Stimulated activated CD4-positive, alpha-beta T cell treated with anti-CD3 and anti-CD28 coated beads, Interleukin-1b, Interleukin-23, amount 100 ng/mL, for 24 hours (primary cell): ENCODE measurements at places on chromosomes 3 and 15.
A peak's percentile ranks its signal among the peaks of the same experiment; 100 is the strongest.

GRCh38 chr3:37673401-37673800 is 188.3 kb upstream of the CTDSPL start:
- DNase-seq: no peak

- DNase-seq: no peak
Measured at GRCh38 chr3:98540346-98540745, 8.6 kb downstream of the GPR15 start.

DNA sequence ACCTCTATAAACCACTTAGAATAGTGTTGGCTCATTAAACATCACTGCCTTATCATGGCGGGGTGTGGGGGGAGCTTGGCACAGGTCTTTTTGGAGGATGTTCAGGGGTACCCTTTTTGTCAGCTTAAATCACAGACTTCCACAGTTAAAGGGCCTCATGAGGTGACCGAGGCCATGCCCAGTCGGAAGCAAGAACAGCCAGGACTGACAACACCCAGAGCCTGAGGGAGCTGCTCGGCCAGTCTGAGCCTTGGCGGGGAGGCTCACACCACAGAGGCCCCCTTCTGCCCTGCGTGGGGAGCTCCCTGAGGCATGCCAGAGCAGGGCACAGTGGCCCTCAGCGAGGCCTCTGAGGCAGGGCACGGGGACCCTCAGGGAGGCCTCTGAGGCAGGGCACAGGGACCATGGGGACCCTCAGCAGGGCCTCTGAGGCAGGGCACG is 49.5 kb downstream of the UMPS start:
- DNase-seq: no peak

DNA sequence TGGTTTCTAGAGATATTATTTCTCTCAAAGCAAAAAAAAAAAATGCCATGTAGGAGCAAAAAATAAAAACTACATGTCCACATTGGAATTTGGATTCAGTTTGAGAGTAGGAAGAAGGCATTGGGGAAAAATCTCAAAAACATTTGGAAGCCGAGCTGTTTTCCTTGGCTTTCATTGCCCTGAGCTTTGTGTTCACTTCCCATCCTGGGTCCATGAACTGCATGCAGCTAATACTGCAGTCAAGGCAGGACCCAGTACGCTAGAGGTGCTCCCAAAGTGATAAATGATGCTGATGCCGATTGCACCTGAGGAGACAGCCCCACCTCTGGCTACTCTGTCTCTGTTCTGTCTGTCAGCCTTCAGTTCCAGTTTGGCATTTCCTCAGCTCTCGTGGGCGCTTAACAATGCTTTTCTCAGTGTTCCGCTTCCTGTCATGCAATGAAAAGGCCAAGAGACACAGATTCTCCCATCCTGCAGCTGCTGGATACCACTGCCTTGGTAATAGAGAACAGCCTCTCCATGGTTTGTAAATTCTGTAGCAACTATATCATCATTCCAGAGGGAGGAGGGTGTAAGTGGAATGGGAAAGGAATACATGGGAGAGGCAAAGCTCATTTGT is 181.8 kb downstream of the RYR3 start:
- no peak for DNase-seq

- DNase-seq: no peak
Measured at GRCh38 chr15:78170848-78171773, 21.9 kb downstream of the IDH3A start.

DNA sequence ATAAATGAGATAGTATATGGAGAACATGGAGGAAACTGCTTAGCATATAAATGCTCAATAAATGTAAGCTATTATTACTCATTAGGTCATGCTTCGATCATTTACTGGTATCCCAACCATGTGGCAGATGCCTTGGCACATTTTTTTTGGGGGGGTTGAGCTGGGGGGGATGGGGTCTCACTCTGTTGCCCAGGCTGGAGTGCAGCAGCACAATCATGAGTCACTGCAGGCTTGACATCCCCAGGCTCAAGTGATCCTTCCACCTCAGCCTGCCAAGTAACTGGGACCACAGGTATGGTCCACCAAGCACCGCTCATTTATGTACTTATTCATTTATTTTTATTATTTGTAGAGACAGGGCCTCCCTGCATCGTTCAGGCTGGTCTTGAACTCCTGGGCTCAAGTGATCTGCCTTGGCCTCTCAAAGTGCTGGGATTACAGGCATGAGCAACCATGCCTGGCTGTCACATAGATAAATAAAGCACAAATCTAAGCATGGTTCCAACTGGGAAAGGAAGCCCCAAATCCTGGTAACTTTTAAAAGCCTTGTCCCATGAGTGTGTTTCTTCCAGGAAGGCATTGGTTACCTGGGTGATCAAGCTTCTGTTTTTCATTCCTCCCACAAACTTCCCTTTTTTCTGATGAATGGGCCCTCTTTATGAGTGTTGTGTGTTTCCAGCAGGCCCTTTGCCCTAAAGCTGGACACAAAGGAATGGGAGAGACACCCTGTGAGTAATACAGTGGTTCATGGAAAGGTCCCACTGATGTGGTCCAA is 147.4 kb upstream of the UMPS start:
- DNase-seq: no peak

GRCh38 chr3:64571982-64572381 is 115.8 kb downstream of the ADAMTS9 start:
- DNase-seq: no peak

GRCh38 chr3:43624619-43625305 is 3.0 kb upstream of the ANO10 start:
- DNase-seq: no peak

- no peak for DNase-seq
Measured at GRCh38 chr3:170689296-170689829, 103.5 kb upstream of the SLC7A14 start.

DNA sequence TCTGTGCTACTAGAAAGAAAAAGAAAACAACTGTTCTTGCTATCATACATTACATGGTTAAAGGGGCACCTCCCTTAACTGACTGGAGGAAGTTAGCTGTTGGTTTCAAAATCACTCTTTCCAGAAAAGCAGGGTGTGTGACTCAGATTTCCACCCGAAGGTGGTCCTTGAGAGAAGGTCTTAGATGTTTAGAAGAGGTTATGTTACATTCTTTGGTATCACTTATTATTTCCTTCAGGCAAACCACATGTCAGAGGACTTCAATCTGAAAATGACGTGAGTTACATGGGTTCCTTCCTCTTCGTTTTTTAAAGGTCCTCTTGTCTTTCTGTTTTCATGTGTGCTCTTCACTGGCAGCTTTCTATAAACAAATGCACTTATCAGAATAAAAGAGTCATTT is 307.9 kb upstream of the CBLB start:
- DNase-seq: no peak

GRCh38 chr3:135869439-135870105 is 96.0 kb upstream of the PPP2R3A start:
- no peak for DNase-seq

DNA sequence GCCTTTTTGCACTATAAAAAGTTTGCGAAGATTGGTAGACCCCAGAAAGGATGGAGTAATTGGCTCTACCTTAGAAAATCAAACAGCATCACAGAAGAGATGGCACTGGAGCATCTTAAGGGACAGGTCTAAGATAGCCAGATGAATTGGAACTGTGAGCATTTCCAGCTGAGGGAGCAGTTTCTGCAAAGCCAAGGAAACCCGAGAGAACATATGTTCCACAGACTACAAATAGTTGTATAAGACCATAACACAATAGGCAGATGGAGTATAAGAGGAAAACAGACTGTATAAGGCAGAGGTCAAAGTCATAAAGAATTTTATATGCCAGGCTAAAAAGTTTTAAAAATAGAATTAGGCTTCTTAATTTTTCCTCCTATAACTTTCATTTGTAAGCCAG is 46.0 kb downstream of the TSC22D2 start:
- no peak for DNase-seq

- DNase-seq: no peak
Measured at GRCh38 chr3:65231544-65231943, 543.7 kb upstream of the ADAMTS9 start.

GRCh38 chr15:81398910-81399551 is 25.0 kb upstream of the TMC3 start:
- no peak for DNase-seq

GRCh38 chr15:67862750-67863441 is 23.1 kb upstream of the RNU6-1 start:
- DNase-seq: no peak

GRCh38 chr15:63973212-63974009 is 72.9 kb downstream of the DAPK2 start:
- no peak for DNase-seq

GRCh38 chr3:194696702-194697101 is 11.0 kb downstream of the FAM43A start:
- DNase-seq: no peak

DNA sequence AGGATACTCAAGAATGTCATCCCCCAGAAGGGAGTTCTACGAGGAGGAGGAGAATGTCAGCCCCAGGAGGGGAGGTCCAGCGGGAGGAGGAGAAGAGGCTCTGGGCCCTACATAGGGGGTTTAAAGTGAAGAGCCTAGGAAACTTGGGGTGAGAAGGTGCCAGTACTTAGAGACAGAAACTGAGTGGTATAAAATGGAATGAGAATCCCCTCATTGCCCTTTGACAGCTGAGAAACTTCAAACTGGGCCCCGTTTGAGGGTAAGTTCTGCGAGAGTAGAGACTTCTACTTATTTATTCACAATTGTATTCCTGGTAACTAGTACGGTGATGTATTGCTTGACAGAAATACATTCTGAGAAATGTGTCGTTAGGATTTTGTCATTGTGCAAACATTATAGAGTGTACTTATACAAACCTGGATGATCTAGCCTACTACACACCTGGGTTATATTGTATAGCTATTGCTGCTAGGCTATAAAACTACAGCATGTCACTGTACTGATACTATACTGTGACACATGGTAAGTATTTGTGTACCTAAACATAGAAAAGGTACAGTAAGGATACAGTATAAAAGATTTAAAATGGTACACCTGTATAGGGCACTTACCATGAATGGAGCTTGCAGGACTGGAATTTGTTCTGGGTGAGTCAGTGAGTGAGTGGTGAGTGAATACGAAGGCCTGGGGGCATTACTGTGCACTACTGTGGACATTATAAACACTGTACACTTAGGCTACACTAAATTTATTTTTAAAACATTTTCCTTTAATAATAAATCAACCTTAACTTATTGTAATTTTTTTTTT is 62.0 kb downstream of the TSC22D2 start:
- DNase-seq: no peak

- peak; percentile 19 for DNase-seq
Measured at GRCh38 chr3:45760878-45761711, 35.2 kb downstream of the SLC6A20 start.

- DNase-seq: no peak
Measured at GRCh38 chr3:11078826-11079515, 75.3 kb upstream of the HRH1 start.

DNA sequence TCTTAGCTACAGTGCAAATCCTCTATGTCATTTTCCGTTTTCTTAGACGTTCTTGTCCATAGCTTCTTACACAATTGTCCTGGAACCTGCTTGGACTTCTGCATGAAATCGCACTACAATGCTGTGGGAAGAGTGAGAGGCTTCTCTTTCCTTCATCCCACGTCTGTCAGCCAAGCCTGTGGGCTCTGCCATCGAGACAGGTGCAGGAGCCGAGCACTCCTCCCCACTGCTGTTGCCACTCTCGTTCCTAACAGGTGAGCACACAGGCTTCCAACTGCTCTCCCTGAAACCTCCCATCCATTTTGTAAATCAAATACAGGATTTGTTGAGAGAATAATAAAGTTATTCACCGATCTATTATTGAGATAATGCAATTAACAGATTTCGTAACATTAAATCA is 23.5 kb downstream of the ZXDC start:
- no peak for DNase-seq

GRCh38 chr3:9091486-9092235 is 128.4 kb upstream of the RAD18 start:
- DNase-seq: no peak

DNA sequence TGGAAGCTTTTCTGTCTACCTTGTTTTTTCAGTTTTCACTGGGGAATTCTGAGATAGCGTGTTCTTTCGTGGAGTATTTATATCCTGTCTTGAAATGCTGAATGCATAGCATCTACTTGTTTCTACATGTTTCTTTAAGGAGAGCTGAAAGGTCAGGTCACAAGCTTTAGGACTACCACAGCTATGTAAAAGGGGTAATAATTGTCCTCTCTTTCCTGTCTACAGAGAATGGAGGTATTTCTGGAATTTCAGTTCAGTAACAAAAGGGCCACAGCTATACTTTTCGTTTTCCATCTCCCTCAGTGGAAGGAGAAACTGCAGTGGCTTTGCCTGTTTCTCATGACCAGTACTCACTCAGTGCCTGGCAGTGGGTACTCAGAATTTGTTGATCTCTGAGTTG is 4.7 kb downstream of the INAFM2 start:
- no peak for DNase-seq

DNA sequence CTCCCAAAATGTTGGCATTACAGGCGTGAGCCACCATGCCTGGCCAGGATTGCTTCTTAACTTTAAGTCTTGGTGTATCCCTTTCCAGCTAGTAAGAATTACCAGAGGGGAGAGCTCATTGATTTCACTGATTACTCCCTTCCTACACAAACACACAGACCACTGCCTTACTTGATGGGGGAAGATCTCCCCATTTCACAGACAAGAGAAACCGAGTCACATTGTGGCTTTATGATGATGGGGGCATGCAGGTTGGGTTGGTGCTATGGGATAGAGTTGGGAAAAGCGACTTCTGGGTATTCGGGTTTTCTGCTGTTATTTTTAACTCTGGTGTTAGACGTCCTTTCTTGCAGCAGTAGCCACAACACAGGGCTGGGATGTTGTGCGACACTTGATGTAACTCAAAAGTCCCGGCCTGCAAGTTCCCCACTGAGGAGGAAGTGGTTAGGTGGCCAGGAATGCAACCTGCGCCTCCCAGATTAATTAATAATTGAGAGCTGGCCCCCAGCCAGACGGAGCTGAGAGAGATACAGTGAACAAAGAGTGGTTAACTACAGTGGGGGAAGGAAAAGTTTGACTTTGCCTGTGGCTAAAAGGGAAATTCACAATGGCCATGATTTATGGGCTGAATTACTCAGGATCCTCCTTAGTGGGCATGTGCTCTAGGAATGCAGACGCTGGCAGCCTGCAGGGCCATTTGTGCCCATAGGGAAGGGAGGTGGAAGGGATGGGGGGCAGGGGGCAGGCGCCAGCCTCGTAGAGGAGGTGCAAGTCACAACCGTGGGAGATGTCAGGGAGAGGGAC is 63.6 kb downstream of the SMAD6 start:
- DNase-seq: no peak

- DNase-seq: no peak
Measured at GRCh38 chr3:101179637-101180036, 140.7 kb downstream of the IMPG2 start.

- no peak for DNase-seq
Measured at GRCh38 chr3:11059090-11059798, 66.7 kb downstream of the SLC6A1 start.

DNA sequence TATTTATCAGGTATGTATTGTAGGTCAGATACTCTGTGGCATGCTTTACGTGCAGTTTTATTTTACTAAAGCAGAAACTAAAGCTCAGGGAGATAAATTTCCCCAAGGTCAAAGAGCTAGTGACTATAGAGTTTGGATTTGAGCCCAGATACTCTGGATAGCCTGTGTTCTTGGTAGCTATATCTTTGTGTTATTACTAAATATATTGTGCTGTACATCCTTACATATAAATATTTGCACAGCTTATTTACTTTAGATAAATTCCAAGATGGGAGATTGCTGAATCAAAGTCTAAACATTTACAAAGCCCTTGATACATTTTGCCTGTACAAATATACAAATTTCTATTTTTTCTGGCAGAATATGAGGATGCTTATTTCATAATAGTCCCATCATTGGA is 660.9 kb upstream of the NAALADL2 start:
- DNase-seq: no peak

GRCh38 chr3:15795651-15796308 is 2.0 kb downstream of the ANKRD28 start:
- DNase-seq: no peak

- peak; percentile 57 for DNase-seq
Measured at GRCh38 chr15:70299931-70300869, 202.5 kb upstream of the TLE3 start.
